ENCODE measurements at places on chromosomes 7 and 10.
A peak's percentile ranks its signal among the peaks of the same experiment; 100 is the strongest.

DNA sequence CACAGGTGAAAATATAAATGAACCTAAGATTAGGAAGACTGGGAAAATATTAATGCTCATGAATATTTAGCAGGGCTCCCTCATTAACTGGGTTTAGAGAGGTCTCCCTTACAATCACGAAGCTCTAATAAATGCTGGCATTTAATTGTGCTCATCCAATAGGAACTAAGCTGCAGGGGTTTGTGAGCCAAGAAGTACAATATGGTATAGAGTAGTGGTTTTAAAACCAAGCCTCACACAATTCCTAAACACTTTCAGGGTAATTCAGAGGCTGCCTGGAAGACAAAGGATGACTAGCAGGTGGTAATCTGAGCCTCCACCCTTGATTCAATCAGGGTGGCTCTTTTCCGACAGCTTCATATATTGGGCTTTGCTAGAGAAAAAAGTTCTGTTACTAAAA lies 103.3 kb downstream of the GPAM start:
- DNase-seq = no peak

- peak; percentile 92 for DNase-seq
Measured at GRCh38 chr7:23471106-23471859, 992 bp upstream of the IGF2BP3 start.

DNA sequence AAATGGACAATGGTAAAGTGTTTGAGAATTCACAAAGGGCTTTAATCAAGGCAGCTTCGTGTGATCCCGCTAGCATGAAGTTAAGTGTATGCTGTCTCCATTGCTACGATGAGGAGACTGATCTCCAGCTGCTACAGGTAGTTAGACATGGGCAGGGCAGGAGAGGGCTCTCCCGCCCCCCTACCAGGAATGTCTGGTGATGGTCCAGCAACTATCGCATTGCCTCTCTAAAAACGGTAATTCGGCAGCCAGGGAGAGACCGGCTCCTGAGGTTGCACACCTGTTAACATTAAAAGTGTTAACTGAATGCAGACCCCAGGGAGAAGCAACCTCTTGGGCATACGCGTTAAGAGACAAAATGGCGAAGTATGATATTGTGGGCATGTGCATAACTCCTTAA lies 37.9 kb downstream of the SVIL start:
- DNase-seq = no peak

GRCh38 chr10:43059828-43060227 lies 17.0 kb upstream of the RET start:
- no peak for DNase-seq

DNA sequence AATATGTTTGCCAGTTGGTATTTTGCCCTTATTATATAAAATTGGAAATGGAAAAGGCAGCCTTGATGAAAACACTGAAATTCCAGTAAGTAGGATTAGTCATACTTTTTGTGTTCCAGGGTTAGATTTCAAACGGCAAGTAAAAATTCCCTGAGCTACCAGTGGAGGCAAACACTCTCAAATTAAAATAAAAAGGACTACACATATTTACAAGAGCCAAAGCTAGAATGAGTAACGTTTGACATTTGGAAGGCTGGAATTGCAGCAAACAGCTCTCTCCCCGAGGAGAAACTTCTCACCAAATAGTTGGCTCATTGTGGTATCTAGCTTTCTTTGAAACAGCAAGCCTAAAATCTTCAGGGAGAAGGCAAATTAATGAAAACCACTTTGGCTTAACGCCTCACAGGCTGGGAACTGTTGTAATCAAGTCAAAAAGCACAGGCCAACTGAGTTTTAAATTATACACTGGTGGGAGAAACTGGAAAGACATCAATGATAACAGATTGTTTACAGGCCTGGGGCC lies 288.4 kb downstream of the SNX13 start:
- DNase-seq = no peak

- no peak for DNase-seq
Measured at GRCh38 chr10:121092720-121093095, 241.5 kb downstream of the WDR11 start.

DNA sequence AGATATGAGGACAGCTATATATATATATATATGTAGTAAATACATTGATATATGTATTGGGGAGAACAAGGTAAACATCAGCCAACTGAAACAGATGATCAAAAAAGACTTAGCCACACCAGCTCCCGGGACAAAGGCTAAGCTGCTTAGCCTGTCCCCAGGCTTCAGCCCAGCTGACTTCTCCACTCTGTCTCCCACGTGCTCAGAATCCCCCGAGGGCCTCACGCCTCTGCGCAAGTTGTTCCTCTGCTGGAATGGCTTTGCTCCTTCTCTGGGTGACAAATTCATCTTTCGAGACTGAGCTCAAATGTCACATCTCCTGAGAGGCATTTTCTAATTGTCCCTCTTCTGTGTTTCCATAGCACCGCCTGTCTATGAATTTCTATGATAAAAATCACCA lies 8.6 kb upstream of the INSIG1 start:
- DNase-seq = no peak

- DNase-seq = no peak
Measured at GRCh38 chr10:20648263-20648874, 248.7 kb downstream of the NEBL start.

Measured in H7 (cell line).